ENCODE measurements at places on chromosomes 5 and 9.

DNA sequence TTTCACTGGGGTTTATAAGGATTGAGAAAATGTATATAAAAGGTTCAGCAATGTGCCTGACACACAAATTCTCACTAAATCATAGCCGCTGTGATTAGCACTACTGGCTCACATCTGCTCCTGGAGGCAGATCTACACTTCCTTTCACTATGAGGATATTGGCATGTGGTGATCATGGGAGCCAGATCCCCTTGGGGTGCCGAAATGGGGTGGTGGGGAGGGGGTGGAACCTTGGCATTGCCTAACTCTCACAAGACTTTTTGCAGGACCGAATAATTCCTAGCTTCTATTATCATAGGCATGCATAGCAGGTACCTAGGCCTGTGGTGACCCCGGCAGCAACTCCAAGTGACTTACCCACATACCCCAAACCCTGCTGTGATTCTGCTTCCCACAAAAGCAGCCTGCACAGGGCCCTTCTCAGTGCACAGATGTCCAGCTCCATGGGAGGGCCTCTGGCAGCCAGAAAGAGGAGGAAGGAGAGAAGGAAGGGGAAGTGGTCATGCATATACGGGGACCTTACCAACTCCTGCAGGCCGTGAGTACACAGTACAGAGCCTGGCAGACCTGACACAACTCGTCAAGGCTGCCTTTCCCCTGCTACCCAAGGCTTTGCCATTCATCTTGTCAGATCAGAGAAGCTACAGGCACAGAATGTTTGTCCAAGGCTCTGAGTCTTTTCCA is 61.3 kb upstream of the IQGAP2 start:
- DNase-seq = no peak

DNA sequence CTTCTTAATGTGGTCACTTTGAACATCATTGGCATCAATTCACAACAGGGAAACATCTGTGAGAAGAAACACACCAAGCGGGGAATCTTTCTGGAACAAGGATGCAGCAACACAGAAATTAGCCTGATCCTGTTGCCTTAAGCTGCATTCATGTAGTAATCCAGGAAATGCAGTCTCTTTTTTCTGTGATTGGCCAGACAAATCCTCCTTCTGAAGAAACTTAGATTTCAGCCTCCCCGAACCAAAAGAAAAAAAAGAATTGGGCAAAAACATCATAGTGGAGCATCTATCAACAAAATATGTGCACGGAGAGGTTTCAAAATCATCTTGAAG is 7.2 kb upstream of the XPA start:
- DNase-seq = no peak

DNA sequence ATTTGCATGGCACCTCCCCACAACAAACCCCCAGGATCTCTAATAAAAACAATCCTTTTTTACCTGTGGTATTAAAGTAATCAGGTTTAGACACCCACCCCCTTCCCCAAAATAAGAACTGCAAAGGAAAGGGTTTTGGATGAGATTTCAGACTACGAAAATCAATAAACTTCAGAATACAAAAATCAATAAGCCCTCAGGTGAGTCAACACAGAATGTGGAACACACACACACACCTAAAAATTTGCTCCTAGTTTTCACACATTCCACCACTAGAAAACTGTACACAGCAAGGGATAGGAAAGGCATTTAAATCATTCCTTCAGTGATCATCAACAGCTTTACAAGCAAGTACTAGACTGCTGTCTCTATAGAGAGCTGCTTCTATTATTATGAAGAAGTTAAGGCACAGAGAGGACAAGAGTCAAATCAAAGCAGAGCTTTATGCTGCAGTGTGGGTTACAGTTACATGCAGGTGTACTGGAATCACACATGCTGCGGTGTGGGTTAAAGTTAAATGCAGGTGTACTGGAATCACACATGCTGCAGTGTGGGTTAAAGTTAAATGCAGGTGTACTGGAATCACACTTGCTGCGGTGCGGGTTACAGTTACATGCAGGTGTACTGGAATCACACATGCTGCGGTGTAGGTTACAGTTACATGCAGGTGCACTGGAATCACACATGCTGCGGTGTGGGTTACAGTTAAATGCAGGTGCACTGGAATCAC is 36.3 kb downstream of the PFDN1 start:
- no peak for DNase-seq

DNA sequence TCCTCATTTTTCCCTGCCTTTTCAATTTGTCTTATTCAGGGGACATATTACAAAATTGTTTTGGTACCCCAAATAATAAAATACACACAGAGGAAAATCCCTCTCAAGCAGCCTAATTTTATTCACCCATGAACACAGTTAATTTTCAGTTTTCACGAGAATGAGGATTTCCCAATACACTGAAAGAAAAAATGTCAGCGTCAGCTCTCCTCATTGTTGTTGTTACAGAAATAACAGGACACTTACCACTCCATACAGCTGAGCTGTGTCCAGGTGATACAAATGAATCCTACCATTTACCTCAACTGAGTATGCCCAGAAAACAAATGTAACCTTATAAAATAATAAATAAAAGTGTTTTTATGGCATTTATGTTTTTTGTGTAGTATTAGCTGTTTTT is 144.6 kb upstream of the PCA3 start:
- DNase-seq = no peak

DNA sequence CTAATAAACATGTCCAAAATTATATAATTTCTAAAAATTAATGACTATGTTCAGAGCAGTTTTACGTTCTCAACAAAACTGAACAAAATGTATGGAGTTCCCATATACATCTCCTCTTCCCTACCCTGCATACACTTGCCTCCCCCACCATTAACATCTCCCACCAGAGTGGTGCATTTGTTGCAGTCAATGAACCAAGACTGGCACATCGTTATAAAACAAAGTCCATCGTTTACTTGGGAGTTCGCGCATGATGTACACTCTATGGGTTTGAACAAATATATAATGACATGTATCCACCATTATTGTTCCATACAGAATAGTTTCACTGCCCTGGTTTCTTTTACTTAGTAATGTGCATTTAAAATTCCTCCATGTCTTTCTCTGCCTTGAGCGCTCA is 130.1 kb downstream of the APBA1 start:
- no peak for DNase-seq

GRCh38 chr5:93406971-93407401 is 174.0 kb downstream of the NR2F1-AS1 start:
- no peak for DNase-seq

DNA sequence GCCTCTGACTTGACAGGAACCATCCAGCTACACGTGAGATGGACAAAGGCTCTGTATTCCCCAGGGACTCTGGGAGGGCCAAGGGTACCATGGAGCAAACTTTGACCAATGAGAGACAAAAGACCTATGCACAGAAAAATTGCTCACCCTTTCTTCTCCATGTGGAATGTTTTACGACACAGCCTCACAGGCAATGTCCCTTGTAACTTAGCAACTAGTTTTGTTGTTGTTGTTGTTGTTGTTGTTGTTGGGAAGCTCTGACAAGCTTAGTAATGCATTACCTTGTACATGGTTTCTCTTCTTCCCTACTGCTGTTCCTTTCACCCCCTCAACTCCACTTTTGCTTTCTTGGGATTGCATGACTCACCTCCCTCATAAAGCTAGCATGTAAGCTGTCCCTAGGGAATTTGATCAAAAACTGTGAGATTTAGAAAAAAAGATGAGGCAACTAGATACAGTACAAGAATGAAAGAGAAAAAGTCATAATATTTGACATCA is 550.9 kb downstream of the RAB3C start:
- peak; percentile 88 for DNase-seq

DNA sequence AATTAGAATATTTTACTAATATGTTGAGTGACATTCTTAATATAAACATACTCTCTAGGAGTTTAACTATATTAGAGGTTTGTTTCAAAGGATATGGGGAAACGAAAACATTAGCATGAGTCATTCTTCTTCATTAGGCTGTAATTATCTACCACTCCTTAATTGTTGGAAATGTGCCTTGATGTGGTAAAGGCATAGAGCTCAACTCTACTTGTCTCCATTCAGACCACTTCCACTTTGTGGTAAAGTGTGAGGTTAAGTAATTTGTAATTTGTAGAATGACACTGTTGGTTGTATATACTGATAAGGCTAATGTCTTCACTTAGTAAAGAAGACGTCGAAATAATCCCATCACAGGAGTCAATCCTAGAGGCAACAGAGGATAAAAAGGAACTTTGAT is 58.1 kb downstream of the HAPLN1 start:
- no peak for DNase-seq

DNA sequence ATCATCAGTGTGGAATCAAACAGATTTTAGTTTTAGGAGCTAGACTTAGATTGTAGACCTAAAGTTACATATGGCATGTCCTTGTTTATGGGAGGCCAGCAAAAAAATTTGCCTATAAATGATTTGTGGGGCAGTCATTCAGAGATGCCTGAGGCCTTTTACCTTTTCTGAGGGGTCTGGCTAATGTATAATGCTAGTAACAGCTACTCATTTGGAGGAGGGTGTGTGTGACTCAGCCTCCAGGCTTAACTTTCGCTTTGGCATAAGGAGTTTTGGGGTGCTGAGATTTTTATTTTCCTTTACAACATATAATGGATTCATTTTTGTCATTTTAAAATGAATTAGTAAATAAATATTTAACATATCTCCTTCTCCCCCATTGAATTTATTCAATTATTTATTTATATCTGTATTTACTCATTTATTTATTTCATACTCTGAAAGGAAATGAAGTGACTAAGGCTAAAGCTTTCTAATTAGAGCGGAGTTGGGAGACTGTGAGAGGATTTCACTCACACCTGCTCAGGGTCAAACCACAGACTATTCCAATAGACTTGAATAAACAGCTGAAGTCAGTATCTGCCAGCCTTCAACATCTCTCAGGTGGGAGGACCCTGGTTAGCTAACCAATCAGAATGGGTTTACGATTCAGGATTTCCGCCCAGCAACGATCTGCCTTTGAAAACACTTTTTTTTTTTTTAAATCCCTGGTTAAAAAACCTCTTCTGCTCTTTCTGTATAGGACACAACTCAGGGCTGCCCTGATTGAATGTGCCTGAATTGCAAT is 487.5 kb upstream of the SGCD start:
- no peak for DNase-seq

GRCh38 chr5:8585230-8586018 is 716.5 kb downstream of the MTRR start:
- no peak for DNase-seq

GRCh38 chr5:58013542-58014258 is 446.2 kb downstream of the PLK2 start:
- no peak for DNase-seq

DNA sequence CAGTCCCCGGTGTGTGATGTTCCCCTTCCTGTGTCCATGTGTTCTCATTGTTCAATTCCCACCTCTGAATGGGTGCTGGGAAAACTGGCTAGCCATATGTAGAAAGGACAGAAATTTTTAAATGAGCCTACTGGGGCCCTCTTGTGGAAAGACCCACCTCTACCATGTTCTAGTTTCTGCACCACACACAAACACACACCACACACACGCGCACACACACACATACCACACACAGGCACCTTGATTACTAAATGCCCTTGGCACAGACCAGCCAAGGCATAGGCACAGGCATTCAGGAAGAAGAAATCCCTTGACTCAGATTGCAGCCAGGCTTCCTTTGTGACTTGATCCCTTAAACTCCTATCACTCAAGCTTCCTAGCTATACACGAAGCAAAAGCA is 60.5 kb downstream of the SIL1 start:
- no peak for DNase-seq

- no peak for DNase-seq
These were observed 427 bp downstream of the PCYOX1L start for GRCh38 chr5:149358294-149358651.

GRCh38 chr9:129289131-129289731 is 111.2 kb upstream of the IER5L start:
- no peak for DNase-seq

DNA sequence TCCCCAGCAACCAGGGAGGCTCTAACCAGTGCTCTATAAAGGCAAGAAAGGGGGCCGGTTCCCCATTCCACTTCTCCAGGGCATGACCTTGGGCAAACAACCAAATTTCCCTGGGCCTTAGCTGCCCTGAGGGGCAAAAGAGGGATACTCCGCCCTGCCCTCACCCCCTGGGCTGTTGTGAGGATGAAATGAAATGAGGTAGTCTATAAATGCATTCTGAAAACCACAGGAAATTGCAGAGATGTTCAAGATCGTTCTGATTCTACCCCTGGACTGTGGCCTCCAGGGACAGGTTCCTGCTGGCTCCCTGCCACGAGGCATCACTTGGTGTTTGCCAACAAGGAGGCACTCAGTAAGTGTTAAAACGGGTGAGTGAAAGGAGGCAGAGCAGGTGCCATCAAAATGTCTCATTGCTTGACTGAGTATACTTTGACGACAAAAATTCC is 5.7 kb downstream of the RAPGEF1 start:
- DNase-seq = no peak

DNA sequence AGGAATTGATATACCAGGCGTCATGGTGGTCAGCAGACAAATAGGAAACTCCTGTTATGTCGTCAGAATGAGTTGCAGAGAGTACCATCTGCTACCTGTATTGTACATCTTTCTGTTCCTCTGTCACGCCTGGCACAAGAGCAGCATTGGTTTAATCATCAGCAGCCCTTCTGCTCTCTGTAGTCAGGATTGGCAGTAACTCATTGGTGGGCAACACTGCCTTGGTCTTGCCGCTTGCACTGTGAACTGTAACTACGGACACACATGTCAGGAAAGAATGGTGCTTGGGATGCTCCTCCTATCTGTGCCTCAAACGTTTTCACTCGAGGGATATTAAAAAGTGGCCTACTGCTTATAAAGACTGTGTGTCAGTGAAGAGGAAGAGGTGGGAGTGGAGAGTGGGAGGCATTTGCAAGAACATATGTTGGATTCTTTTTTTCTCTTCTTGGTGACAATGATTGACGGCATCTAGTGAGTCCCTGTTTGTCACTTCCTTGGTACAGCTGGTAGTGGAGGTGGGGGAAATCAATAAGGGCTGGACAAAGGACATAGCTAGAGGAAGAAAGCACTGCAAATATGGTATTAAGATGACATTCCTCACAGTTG is 76.6 kb downstream of the F2RL2 start:
- DNase-seq = no peak

DNA sequence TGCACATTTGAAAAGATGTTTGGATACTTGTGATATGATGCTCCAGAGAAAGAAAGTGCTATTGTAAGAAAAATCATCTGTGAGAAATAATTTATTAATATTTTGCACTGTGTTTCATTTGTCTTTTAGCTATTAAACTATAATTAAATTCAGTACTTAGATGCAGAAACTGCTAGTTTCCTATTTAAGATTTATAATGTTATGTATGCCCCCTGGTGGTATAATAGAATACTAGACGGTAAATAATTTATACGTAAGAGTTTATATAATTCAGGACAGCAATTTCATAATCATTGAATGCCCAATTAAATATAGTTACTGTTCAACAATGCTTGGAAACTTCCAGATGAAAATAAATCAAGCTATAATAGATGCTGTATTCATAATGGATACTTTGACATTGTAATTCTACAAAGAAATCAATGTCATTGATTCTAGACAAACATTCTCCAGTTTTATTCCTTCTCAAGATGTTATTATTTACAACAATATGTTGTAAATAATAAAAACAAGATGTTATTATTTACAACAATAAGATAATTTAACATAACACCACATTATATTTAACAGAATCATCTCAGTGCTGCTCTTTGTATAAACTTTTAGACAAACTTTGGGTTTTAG is 101.0 kb downstream of the TMEM232 start:
- DNase-seq = peak; percentile 28

GRCh38 chr5:871596-872298 is 20.9 kb downstream of the BRD9 start:
- DNase-seq = no peak

Measured in fibroblast of skin of left biceps (primary cell).